ENCODE measurements at places on chromosomes 7 and 10.

GRCh38 chr7:112940314-112940732, 146.3 kb downstream of the GPR85 start:
- H3K36me3 ChIP-seq: no peaks in the 10 kb centered on the region
- peak overlapping the region; percentile 97 for H3K27ac ChIP-seq
- no peaks in the 10 kb centered on the region for H3K27me3 ChIP-seq
- H3K4me3 ChIP-seq: peak overlapping the region; percentile 85
- no peak for DNase-seq

GRCh38 chr7:138292951-138293350, 167.1 kb upstream of the TRIM24 start:
- H3K4me1 ChIP-seq: peaks cover 18% of the 10 kb centered on the region
- H3K27ac ChIP-seq: peak overlapping the region; percentile 7
- no peak overlapping the region for H3K4me3 ChIP-seq
- peaks cover 10% of the 10 kb centered on the region for H3K36me3 ChIP-seq
- DNase-seq: no peak
- no peaks in the 10 kb centered on the region for H3K27me3 ChIP-seq

DNA sequence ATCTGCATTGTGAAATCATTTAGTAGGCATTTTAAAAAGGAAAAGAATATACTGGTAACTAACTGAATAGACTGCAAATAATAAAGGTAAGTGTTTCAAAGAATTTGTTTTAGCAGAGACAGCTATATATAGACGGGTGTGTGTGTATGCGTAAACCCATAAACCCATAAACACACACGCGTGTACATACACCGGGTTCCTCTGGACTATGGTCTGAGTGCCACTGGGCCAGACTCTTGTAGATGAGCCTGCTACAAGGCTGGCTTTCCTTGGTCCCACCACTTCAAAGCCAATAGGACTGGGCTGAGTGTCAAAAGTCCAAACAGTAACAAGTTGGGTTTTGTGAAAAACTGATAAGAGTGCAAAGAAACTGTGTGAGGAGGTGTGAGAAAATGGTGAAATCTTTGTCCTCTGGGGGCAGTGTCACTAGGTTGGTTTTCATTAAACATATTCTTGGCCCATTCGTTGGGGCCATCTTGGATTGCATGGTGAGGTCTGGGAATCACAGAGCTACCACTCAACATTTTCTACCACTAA, 39.8 kb downstream of the GNA12 start:
- DNase-seq: no peak
- H3K4me1 ChIP-seq: peaks cover 66% of the 10 kb centered on the region
- H3K27me3 ChIP-seq: no peaks in the 10 kb centered on the region
- H3K36me3 ChIP-seq: no peaks in the 10 kb centered on the region
- H3K27ac ChIP-seq: no peak overlapping the region

- H3K4me1 ChIP-seq: no peaks in the 10 kb centered on the region
- H3K27me3 ChIP-seq: no peaks in the 10 kb centered on the region
- H3K4me3 ChIP-seq: no peak overlapping the region
- no peak overlapping the region for H3K27ac ChIP-seq
- DNase-seq: no peak
Observed at GRCh38 chr7:39633563-39634477, 10.4 kb downstream of the RALA start.

DNA sequence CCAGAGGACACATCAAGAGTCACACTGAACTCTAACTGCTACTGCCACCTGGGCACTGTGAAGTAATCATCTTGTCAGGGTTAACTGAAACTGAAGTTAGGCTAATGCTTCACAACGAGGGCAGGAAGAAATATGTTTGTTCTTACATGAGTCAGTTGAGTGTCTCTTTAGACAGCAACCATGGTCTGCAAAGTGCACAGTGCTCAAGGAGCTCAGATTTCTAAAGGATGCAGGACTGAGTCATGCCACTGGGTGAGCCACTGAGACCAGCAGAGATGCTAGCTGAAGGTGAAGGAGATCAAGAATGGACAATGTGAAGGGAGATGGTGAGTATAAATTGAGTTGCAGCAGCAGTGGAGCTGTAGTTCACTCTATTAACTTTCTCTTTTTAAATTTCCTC, 76.0 kb upstream of the CTTNBP2 start:
- no peaks in the 10 kb centered on the region for H3K27me3 ChIP-seq
- H3K4me1 ChIP-seq: peaks cover 22% of the 10 kb centered on the region
- no peak for DNase-seq
- H3K27ac ChIP-seq: no peak overlapping the region

DNA sequence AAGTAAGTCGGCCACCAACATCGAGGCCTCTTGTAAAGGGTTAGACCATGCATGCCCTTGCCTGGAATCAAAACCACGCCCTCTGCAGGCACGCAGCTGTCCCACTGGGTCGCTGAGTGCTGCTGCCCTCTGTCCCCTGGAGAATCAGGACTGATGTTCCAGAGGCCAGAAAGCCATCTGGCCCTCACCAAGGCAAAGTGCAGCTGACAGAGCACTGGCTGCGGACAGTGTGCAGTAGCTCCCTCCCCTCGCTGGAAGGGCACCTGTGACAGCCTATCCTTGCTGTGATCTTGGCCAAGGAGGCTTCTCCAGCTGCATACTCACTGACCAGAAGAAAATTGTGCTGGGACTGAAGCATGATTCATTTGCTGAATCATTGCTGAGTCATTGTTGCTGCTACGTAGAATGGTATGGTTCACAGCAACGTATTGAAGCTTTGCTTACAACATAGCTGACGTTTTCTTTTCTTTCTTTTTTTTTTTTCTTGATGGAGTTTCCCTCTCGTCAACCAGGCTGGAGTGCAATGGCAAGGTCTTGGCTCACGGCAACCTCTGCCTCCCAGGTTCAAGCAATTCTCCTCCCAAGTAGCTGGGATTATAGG, 30.4 kb downstream of the DDC start:
- DNase-seq: no peak
- peaks cover 5% of the 10 kb centered on the region for H3K27me3 ChIP-seq
- no peaks in the 10 kb centered on the region for H3K36me3 ChIP-seq
- H3K4me1 ChIP-seq: peaks cover 7% of the 10 kb centered on the region
- no peak overlapping the region for H3K4me3 ChIP-seq
- no peak overlapping the region for H3K27ac ChIP-seq

DNA sequence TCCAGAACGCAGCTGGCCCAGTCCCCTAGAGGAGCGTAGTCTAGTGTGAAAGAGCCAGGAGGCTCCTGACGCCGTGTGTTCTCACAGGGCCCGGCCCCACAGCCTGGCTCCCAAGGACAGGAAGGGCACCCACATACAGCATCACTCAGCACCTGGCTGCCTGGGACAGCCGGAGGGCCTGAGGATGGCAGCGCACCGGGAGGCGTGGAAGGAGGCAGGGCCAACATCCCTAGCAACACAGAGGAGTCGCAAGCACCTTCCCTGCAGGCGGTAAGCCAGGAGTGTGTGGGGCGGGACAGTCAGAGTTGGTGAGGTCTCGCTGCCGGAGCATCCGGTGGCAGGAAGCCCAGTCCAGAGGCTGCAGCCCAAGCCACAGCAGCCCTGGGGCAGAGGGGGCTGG, 125.8 kb downstream of the MAD1L1 start:
- DNase-seq: no peak
- H3K4me1 ChIP-seq: peaks cover 56% of the 10 kb centered on the region
- no peak overlapping the region for H3K27ac ChIP-seq
- H3K27me3 ChIP-seq: no peaks in the 10 kb centered on the region
- no peaks in the 10 kb centered on the region for H3K36me3 ChIP-seq

- no peak overlapping the region for H3K27ac ChIP-seq
- H3K4me3 ChIP-seq: no peak overlapping the region
Observed at GRCh38 chr10:79376751-79377556, 29.7 kb downstream of the PPIF start.

DNA sequence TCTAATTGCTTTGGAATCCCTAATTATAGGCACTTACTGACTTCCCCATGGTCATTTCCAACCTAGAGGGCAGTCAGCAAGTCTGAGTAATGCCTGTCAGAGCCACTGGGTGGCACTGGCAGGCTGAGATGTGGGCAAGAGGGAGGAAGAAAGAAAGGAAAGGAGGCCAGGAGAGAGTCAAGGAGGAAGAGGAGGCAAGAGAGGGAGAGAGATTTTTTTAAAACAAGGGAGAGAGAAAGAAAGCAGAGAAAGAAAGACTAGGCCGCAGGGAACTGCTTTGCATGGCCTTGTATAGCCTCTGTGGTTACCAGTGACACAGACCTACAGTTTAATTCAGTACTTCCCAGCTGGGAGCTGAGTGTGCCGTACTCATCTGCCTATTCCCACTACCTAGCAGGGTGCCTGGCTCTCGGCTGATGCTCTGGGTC, 210.4 kb upstream of the ADO start:
- no peak overlapping the region for H3K27ac ChIP-seq
- H3K36me3 ChIP-seq: no peaks in the 10 kb centered on the region
- DNase-seq: peak; percentile 62
- H3K4me3 ChIP-seq: no peak overlapping the region
- no peaks in the 10 kb centered on the region for H3K4me1 ChIP-seq
- peaks cover 15% of the 10 kb centered on the region for H3K27me3 ChIP-seq

DNA sequence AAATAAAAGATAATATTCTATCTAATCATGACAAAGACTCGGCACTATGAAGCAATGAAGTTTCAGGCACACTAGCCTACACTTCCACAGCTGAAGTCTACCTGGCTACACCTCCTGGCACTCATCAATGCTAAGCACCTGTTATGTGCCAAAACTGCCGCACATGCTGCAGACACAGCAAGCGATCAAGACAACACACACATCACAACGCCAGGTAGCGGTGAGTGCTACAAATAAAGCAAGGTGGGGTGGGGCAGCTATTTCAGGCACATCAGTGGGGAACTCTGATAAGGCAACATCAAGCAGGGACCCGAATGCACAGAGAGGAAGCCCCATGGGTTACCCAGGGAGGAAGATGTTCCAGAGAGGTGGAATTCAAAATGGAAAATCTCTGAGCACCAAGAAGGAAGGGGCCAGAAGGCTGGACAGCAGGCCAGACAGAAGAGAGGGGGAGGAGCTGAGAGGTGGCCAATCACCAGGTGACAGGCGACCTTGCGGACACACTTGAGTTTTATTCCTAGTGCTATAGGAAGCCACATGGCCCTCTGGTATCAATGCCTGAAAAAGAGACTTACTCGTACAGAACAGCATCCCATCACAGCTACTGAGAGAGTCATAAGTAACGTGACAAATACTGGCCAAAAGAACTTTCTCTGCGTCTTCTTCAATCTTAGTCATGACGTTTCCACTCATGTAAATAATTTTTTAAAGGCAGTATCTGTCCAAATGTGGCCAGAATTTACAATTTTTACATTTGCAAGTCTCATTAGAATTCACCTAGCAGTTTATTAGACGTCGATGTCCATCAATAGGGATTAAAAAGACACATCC, 8.0 kb downstream of the PSAP start:
- H3K27me3 ChIP-seq: no peaks in the 10 kb centered on the region
- H3K4me1 ChIP-seq: peaks cover 35% of the 10 kb centered on the region
- DNase-seq: no peak
- no peaks in the 10 kb centered on the region for H3K36me3 ChIP-seq
- H3K4me3 ChIP-seq: no peak overlapping the region

DNA sequence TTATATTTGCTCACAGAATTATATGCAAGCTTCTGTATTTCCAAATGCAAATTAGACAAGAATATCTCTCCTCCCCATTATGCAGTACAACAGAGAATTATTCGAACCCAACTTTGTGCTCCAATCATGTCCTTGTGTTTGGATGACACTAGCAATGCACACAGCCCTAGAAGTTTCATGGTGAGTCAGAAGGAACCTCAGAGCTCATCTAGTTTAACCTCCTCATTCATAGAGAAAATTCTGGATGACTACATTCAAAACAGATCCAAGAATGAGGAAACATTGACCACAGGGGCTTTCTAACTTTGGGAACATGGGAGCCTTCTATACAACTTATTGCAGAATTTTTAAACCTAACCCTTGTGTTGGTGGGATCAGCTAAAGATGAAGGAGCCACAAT, 12.8 kb upstream of the ARID5B start:
- H3K4me3 ChIP-seq: no peak overlapping the region
- H3K36me3 ChIP-seq: no peaks in the 10 kb centered on the region
- H3K4me1 ChIP-seq: no peaks in the 10 kb centered on the region

GRCh38 chr7:98877692-98878364, 504 bp upstream of the TRRAP start:
- peaks cover 10% of the 10 kb centered on the region for H3K36me3 ChIP-seq
- peaks cover 15% of the 10 kb centered on the region for H3K4me1 ChIP-seq
- H3K27ac ChIP-seq: no peak overlapping the region
- DNase-seq: no peak

DNA sequence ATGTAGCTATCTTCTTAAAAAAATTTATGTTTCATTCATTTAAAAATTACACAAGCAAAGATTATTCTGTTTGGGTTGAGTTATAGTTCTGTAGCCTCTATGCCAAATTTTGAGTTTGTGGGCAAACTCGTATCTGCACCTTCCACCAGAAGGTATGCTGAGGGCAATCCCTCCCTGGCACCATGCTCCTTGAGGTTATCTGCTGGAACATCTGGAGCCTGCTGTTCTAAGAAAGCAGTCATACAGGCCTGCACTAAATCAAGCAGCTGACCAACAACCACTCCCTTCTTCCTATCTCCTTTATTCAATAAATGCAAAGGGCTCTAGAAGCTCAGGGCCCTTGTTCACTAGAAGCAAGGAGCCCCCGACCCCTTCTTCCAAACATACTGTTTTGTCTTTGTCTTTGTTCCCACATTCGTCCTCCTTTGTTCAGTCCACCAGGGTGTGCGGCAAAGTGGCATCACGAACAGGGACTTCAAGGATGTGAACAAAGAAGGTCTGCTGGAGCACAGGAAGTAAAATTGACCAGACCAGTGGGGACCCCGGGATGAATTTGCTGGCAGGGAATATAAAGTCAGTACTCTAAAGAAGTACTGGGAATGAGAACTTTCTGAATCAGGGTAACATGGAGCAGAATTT, 36.4 kb downstream of the OR13A1 start:
- H3K27me3 ChIP-seq: peaks cover 6% of the 10 kb centered on the region
- H3K4me1 ChIP-seq: peaks cover 42% of the 10 kb centered on the region
- H3K36me3 ChIP-seq: no peaks in the 10 kb centered on the region
- H3K27ac ChIP-seq: peak overlapping the region; percentile 24
- DNase-seq: no peak

All from mesothelial cell of epicardium (in vitro differentiated cells).